ENCODE measurements at places on chromosomes 6 and 20.

DNA sequence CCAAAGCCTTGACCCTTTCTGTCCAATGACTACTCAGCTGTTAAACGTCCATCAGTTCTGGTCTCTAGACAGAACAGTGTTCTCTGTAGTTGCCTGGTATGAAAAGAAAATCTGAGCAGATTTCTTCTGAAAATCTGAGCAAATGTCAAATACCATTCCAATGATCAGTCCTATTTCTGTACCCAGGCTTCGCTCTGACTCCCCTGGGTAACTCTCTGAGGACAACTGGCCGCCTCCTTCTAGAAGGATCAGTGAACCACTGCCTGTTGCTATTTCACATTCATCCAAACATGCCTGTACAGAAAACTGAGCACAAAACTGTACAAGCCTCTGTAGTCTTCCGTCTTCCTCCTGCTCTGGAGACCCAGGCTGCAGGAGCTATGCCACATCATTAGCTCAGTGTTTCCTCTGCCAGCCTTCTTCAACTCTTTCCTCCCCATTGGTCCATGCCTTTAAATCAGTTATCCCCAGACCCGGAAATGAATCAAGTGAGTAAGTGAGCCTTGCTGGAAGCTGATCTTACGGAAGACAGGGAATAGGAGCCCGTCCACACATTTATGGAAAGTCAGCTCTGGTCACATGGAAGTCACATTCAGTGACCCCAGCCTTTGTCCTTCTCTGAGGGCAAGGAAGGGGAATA is 63.3 kb downstream of the DAAM2 start:
- no peak for DNase-seq

GRCh38 chr6:157267654-157268053 is 55.7 kb downstream of the TMEM242 start:
- no peak for DNase-seq

GRCh38 chr6:49855221-49855620 is 11.1 kb downstream of the CRISP1 start:
- no peak for DNase-seq

DNA sequence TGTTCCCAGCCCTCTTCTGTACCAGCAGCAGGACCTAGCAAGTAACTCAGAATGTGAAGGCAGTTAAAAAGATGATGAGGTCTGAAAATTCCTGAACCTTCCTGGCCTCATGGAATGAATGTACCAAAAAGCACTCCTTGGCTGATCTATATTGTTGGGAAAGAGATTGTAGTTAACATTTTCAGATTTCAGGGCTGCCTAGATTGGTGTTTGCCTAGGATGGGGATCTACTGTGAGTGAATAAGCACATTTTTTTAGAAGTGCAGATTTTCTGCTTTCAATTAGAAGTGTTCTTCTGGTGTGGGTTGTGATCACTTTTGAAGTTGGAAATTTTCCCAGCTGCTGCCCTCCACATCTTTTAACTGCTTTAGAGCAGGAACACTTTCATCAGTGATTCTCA is 6.2 kb downstream of the MYLIP start:
- no peak for DNase-seq

GRCh38 chr6:124812067-124812466 is 150.2 kb upstream of the RNF217 start:
- no peak for DNase-seq

- DNase-seq, result no peak
These were observed 222.9 kb downstream of the DLL1 start for GRCh38 chr6:170067923-170068360.

- no peak for DNase-seq
These were observed 1.8 kb downstream of the GJA1 start for GRCh38 chr6:121436960-121437850.

DNA sequence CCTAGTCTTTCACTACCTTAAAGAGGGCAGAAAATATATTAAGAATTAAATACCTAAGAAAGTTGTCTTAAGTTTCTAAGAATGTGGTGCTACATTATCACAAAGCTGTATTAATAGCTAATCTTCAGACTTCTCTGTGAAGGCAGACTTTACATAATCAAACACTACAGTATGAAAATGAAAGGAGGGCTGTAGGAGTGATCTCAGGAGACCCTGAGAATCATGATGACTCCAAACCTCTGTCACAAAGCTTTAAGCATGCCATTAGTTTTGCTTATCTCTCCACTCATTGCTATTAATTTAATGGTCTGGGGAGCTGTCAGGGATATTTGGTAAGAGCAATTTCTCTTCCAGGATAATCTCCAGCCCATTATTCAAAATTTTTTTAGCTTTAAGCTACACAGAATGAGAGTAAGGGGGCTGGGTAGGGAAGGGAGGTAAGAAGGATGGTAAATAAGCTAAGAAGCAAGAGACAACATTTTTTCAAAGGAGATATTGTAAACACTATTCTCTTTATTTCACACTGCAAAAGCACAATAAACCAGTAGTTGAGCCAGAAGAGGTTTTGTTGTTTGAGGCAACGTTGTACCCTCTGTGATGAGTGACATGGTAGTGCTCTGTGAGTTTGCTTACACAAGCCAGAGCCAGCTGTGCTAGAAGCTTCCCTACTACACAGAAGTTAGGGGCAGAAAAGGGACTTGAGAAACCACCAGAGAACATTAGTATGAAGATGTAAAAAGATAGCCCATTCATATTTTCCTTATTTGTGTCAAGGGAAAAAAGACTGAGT is 258.8 kb downstream of the GMDS start:
- no peak for DNase-seq

DNA sequence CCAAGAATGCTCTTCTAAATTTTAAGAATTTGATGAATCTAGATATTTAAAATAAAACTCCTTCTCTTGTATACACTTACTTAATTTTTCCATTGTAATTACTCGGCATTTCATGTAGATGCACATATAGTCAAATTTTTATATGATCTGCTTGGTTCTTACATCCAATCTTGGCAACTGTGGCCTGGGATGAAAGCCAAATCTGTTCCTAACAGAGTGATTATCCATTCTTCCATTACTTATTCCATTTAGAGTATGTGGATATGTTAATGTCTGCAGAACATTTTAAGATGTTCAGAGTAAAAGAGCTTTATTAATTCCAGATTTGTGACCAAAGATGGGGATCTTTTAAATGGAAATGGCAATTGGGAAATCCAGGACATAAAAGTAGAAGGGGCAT is 144.1 kb upstream of the PDE7B start:
- DNase-seq, result no peak

GRCh38 chr6:108236791-108237190 is 24.0 kb downstream of the SNX3 start:
- DNase-seq, result no peak

- DNase-seq, result no peak
These were observed 340.0 kb downstream of the ADGRB3 start for GRCh38 chr6:68975064-68975463.

GRCh38 chr6:142841915-142842314 is 103.1 kb downstream of the HIVEP2 start:
- DNase-seq, result no peak

- DNase-seq, result no peak
These were observed 150.8 kb downstream of the NRN1 start for GRCh38 chr6:5855787-5856470.

DNA sequence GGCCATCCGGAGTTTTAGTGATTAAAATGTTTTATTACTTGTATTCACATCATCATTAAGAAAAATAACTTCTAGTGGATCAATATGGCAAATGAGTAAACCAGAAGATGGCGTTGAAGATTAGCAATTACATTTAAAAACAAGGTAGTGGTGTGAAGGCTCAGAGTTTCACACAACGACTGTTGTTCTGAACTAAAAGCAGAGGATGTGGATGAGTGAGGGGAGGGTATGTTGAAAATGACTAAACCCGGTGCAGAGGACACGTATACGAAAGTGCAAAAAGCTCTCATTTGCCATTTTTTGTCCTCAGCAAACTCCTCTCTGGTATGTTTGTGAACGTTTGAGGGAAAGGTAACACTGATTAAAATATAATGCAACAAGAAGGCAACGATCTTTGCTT is 1.9 kb upstream of the IRF4 start:
- no peak for DNase-seq

DNA sequence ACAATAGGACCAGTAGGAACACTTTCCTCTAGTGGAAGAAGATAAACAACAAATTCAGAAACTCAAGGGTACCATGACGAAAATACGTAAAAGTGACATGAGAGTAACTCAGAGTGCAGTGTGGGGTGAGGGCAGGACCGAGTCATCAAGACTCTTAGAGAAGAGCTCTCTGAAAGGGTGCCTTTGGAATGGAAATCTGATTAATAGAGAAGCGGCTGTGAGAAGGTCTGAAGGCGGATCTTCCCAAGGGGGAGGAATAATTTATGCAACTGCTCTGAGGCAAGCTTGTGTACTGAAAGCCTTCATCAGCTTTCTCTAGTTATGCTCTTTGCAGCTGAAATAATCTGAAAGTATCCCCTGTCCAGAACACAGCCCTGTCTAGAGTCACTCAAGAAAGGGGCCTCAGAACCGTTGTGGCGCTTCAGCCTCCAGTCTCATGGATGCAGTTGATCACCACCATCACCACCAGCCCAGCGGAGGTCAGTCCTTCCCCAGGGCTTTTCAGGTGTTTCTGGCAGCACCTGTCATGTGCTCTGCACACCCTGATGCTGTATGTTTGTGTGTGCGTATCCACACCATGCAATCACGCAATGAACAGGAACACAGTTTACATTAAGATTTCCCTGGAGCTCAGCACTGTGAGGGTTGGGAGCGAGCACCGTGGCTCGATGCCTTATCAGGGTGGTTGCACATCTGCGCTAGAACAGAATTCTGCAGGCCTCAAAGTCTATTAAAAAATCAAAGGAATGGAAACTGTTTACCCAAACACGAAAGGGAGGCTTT is 396.5 kb downstream of the SMOC2 start:
- DNase-seq, result no peak

DNA sequence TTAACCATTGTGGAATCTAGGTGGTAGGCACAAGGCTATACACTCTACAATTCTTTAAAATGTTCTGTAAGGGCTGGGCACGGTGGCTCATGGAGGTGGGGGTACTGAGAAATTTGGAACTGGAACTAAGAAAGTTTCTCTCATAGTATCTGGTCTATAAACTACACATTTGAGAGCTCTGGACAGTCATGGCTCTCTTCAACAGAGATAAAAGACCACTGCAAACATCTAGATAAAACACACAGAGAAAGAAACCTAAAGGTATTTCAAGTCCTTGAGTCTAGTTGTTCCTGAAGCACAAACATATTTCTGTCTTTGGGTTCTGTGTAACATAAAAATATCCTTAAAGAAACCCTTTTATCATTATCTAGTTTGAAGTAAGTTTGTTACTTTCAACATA is 35.2 kb downstream of the ILRUN start:
- no peak for DNase-seq

- no peak for DNase-seq
These were observed 74.4 kb downstream of the SMOC2 start for GRCh38 chr6:168515376-168515775.

GRCh38 chr6:75602246-75603105 is 796 bp downstream of the SENP6 start:
- peak; percentile 69 for DNase-seq

GRCh38 chr6:88561954-88562315 is 395.8 kb upstream of the CNR1 start:
- DNase-seq, result no peak

- no peak for DNase-seq
These were observed 35.1 kb upstream of the MYL9 start for GRCh38 chr20:36506253-36506652.

DNA sequence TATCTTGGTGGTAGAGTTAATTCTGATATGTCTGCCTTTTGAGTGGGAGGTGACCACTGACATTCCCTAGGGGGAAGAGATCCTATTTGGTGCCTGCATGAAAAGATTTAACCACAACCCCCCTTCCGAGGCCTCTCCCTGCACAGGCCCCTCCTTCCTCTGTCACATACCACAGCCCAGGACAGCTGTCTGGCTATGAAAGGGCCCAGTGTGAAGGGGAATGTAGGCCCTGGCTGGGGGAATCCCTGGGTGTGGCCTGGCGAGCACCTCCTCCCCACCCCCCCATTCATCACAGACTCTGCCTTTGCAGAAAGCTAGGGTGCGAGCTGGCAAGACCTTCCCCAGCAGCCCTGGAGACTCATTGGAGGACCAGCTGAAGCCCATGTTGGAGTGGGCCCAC is 27.4 kb upstream of the MAPRE1 start:
- DNase-seq, result peak; percentile 16

- no peak for DNase-seq
These were observed 40.5 kb downstream of the HLA-F start for GRCh38 chr6:29763491-29764289.

GRCh38 chr20:40293740-40294139 is 395.3 kb downstream of the MAFB start:
- DNase-seq, result no peak

DNA sequence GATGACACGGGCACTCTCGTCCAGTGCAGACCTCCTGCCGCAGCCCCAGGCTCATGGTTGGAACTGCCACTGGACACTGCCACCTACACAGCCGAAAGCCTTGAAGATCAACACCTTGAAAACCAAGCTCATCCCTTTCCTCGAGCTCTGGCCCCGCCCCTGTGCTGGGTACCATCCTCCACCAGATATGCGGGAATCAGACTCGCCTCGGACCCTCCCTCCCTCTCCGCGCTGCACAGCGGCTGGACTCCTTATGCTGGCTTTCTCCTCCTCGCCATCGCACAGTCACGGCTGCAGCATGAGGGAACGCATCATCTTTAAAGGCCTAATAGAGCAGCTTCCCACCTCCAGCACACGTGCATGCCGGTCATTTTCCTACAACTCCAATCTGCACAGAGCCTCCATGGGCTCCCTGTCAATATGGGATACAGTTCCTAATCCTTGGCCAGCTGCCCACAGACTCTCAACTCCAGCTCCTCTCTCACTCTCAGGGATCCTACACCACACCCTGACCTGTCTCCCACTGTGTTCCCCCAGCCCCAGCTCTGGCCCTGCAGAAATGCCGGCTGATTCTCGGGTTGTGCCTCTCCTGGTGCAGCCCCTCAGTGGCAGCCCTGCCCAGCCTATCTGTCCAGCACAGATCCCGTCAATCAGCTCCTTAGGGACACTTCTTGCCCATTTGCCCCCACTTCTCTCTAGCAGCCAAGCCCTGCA is 23.2 kb downstream of the TXNDC5 start:
- DNase-seq, result no peak

GRCh38 chr6:45126033-45126432 is 202.1 kb upstream of the RUNX2 start:
- no peak for DNase-seq

DNA sequence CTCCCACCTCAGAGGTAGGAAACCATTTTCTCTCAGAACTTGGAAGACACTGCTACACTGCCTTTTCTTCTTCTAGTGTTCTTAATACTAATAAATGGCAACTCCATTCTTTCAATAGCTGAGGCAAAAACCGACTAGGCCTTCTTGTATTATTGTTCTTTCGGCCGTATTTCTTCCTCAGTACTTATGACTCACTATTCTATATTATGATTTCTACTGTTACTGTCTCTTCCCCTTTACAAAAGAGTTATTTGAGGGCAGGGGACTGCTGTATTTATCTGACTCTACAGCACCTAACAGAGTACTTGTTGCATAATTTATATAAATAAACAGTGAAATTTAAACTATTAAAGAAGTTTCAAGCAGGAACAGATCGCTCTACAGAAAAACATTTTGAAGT is 3.1 kb downstream of the DNAAF9 start:
- DNase-seq, result no peak
